ENCODE measurements at places on chromosomes 5 and 9.

DNA sequence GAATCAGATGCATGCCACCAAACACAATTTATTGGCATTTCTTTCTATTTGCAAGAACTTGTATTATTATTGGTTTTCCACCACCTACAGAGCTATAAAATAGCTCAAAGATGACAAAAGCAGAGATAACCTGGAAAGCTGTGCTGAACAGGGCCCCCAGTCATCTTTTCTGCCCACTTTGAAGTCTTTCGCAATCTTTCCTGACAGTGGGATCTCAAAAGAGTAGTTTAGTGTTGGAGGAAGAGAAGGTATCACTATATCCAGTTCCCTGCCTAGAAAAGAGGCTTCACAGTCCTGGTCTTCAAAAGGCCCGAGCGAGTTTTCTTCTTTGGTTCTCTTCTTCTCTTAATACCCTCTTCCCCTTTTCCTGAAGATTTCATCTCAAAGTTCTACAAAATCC is 231.0 kb downstream of the RAB3C start:
- no peak for DNase-seq

- DNase-seq: no peak
Measured at GRCh38 chr5:5658226-5658625, 235.7 kb downstream of the ICE1 start.

DNA sequence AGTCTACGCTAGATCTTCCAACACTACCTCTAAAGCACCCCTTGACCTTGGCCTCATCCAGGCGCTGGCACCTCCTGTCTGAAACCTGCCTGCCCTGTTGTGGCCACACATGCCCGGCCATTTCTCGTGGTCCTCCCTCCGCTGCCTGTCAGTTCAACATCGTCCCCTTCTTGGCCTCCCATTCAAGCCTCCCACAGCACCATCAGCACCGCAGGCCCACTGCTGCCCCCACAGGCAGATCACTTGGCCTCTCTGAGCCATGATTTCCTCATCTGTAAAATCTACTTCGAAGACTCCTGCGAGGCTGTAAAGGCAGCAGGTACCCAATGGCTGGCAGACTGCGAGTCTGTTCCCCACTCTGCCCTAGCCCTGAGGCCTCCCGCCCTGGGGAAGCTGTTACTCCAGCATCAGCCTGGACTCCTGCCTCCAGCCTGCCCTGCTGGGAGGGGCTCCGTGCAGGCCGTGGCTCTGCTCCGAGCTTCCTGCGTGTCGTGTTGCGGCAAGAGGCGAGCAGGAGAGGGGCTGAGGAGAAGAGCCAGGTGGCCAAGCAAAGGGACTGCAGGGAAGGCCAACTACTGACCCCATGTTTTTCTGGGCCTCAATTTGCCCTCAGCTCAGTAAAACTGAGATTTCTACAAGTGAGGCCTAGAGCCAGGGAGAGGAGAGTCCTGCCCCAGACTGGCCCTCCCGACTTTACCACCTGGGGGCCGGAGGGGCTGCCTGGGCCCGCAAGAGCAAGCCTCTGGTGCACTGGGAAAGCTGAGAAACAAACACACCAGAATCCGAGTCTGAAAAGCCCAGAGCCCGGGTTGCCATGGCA is 70.5 kb upstream of the LRRTM2 start:
- DNase-seq: no peak

DNA sequence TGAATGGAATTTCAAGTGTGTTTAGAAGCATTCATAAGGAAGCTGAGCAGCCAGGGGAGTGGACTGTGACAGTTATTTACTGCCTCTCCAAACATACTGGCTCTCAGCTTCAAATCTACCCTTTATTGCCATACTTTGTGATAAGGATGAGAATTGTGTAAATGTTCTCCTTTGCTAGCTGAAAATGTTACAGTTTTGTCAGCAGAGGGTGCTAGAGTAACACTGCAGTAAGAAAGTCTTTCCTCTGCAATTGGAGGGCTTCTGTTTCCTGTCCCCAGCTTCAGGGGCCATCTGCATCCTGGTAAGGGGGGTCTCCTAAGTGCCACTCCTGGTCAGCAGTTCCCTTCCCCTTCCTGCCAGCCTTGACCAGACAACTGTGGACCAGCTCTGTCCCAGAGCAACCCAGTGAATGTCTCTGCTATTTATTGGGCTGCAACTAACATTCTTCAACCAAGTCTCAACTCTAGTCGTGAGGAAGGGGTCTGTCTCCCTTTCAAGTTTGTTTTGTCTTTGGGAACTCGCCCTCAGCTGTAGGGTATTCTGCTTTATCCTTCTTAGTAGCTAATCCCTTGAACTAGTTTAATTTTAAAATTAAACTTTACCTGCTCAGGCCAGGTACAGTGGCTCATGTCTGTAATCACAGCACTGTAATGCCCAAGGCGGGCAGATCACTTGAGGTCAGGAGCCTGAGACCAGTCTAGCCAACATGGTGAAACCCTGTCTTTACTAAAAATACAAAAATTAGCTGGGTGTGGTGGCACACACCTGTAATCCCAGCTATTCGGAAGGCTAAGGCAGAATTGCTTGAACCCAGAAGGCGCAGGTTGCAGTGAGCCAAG is 45.3 kb downstream of the RAPGEF6 start:
- peak; percentile 7 for DNase-seq

DNA sequence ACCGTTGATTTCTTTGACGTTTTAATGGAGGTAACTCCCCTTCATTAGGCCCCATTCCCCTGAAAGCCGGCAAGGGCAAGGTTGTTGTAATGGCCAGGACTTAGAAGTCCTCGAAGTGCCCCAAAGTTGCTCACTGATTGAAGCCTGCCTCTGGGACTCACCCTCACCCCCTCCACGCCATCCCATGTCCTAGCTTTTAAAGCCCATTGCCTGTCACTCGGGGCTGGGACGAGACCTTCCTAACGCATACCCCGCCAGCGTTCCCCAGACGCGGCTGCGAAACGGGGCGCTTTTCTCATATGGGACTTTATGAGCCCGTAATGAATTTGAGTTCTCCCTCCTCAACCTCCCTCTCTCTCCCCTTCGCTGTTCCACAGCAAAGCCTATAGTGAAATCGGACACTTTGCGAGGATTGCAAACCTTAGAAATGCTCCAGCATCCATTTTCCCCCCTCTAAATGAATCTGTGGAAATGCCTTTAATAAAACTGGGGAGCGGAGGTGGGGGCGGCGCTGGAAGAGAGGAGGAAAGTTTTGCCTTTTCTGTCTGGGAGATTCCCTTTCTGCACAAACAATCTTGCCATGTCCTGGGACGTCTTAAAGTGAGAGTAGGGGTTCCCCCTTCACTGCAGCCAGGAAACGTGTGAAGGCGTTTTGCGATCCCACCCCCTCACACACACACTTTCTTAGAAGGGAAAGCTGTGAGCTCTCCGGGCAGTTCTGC is 1.5 kb downstream of the PAPPA start:
- DNase-seq: no peak

DNA sequence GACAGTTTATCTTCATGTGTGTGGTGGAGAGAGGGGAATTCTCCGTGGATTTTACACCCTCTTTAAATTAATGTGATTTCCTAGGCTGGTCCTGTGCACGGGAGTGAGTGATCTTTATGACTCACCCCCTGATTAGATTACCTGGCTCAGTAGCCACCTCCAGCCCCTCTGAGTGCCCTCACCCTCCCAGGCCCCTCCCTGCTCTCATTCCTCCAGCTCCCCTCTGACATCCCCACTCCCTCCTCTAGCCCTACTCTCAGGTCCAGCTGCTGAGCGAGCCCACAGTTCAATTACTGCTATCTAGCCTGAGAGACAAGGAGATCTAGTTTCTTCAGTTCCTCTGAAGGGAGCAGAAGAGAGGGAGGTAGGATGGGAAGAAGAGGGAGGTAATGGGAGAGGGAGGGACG is 61.8 kb upstream of the ARAP3 start:
- DNase-seq: no peak

- DNase-seq: no peak
Measured at GRCh38 chr5:39394946-39395345, 29.8 kb downstream of the DAB2 start.

DNA sequence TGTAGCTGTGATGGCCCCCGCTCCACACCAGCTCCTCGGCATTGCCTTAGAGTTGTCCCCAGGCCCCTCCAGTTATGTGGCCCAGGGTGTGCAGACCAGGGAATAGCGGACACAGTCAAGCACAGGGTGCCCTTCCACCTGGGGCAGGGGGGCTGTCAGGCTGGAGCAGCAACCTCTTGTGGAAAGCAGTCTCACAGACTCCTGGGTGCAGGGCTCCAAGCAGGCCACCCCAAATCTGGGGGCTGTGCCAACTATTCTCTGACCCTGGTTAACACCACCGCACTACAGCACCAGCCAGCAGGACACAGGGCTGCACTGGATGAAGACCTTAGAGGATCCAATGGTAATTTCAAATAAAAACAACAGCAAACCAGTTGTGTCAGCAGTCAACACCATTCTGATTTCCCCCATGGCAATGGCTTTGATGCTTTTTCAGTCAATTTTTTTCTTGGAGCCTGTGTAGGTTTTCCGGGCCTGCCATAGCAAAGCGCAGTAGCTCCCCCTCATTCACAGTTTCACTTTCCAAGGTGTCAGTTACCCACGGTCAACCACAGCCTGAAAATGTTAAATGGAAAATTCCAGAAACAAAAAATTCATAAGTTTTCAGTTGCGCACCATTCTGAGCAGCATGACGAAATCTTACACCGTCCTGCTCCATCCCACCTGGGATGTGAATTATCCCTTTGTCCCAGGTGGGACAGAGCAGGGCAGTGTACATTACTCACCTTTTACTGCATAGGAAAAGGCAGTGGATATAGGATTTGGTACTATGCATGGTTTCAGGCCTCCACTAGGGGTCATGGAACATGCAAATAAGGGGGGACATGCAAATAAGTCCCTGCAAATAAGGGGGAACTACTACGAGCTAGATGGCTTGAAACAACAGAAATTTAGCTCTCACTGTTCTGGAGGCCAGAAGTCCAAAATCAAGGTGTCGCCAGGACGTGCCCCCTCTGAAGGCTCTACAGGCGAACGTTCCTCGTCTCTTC is 49.0 kb downstream of the C5orf15 start:
- DNase-seq: no peak

GRCh38 chr5:76450054-76450453 is 47.0 kb downstream of the IQGAP2 start:
- DNase-seq: no peak

DNA sequence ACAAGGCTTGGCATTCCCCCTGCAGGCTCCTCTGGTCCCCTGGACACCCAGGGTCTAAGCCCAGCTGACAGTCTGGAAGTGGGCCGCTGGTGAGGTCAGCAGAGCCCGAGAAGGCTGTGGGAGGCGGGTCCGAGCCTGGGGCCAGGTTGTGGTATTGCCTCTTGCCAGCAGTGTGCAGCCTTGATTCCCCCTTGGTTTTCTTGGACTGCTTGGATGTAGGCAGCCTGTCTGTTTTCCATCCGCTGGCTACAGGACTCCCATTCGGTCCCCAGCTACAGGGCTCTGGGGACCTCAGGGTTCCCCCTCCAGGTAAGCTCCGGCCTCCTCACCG is 1.6 kb downstream of the AIF1L start:
- DNase-seq: no peak

DNA sequence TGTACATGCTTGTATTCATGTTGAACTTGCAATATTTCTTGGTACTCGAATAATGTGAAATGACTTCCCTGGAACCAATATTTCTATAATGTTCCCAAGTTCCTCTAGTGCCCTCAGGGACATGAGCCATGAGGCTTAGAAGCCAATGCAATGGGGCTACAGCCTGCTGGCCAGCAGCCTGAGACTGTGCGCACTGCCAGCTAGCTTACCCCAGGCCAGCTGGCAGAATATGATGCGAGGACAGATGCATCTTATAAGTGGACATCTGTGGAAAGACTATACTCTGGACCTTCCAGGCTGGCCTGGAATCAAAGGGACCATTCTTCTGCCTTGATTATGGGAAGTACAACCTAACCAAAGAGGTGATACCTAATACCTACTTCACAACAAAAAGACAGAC is 1862.0 kb upstream of the ACO1 start:
- DNase-seq: no peak

DNA sequence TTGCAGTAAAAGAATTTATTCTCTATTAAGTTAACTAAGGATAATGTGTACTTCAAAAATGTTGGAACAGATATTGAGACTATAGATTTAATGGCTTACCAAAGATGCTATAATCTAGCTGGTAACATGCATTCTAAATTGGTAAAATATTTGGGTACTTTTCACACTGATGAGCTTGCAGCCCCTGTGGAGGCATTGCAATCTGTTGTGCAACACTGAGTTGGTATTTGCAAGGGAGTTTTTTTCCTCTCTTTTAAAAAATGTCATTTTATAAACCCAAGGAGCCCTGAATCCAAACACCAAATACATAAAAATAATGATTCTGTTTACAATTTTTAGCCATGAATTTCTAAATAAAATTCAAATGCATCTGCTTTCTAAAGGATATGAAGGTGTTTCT is 944.8 kb downstream of the DTWD2 start:
- no peak for DNase-seq

GRCh38 chr5:149069711-149070110 is 6.8 kb upstream of the SH3TC2 start:
- DNase-seq: no peak

DNA sequence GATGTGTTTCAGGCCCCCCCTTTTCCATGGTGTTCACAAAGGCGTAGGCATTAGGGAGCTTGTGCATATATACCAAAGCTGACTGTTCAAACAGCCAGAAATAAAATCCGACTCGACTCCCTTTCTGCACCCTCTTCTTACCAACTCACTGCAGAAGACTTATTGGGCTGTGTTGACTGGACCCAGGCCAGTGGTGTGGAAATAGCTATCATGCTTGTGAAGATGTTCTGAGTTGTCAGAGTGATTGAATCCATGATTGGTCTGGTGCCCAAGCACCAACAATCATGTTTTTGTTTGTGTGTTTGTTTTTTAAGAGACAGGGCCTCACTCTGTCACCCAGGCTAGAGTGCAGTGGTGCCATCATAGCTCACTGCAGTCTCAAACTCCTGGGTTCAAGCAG is 21.6 kb downstream of the TJP2 start:
- DNase-seq: no peak

DNA sequence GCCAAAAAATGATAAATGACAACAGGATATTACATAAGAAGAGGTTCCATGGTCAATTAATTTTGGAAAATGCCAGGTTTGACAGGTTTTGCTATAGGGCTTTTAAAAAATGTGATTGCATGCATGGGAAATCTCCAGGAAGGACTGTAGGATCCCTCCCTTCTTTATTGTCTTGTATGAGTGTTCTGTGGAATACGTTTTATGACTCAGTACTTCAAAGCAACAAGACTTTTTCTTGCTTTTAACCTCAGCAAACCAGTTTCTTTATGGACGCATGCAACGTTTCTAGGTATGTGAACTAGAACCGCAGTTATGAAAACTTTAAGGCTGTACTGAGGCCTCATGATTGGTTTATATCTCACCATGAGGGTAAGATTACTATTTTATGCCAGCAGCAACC is 76.6 kb upstream of the NTRK2 start:
- no peak for DNase-seq

All from stimulated activated CD4-positive, alpha-beta T cell treated with anti-CD3 and anti-CD28 coated beads, Interleukin-4, amount 100 ng/mL, for 4 hours (primary cell).